ENCODE measurements at places on chromosomes 4 and X.

DNA sequence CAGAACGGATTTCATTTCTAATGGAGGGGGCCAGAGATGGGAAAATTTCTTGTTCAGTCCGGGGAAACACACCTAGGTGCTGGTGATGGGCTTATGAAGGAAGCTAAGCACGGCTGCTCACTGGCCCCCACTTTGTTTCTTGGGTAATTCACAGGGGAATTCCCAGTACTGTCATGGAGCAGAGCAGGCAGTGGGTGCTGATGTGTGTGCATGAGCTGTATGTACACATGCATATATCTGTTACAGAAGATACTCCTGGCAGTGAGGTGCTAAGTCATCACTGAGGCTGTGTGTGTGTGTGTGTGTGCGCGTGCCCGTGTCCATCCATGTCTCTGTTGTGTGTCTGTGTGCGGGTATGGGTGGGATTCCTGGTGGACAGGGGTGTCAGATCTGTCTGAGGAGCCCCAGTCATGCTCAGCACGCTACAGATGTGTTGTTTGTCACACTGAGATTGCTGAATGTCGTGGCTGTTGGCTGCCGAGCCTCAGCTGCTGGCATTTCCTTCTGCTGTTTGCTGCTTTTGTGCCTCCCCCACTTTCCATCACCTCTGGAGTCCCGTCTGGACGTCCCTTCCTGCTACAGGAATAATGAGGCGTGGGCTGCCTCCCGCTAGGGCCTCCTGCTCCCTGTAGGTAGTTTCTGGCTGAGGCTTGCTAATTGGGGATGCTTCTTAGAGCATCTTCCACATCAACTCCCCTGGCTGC lies 53.3 kb downstream of the JADE1 start:
- peak; percentile 25 for DNase-seq

DNA sequence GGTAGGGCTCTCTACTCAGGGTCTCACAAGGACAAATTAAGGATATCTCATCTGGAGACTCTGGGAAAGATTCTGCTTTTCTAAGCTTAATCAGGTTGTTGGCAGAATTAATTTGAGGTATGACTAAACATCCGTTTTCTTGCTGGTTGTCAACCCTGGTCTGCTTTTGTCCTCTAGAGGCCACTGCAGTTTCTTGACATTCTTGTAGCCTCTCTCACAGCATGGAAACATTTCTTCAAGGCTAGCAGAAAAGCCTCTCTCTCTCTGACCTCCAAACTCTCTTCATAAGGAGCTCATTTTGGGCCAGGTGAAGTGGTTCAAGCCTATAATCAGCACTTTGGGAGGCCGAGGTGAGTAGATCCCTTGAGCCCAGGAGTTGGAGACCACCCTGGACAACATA lies 749.5 kb upstream of the PCDH7 start:
- DNase-seq, result no peak

DNA sequence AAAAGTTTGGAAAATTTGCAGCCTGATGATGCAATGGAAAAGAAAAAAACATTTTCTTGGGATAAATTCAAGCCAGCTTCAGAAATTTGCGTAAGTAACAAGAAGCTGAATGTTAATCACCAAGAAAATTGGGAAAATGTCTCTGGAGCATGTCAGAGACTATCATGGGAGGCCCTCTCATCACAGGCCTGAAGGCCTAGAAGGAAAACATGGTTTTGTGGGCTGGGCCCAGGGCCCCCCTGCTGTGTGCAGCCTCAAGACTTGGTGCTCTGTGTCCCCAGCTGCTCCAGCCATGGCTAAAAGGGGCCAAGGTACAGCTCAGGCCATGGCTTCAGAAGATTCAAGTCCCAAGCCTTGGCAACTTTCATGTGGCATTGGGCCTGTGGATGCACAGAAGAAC lies 1049.8 kb upstream of the GRIA3 start:
- no peak for DNase-seq

DNA sequence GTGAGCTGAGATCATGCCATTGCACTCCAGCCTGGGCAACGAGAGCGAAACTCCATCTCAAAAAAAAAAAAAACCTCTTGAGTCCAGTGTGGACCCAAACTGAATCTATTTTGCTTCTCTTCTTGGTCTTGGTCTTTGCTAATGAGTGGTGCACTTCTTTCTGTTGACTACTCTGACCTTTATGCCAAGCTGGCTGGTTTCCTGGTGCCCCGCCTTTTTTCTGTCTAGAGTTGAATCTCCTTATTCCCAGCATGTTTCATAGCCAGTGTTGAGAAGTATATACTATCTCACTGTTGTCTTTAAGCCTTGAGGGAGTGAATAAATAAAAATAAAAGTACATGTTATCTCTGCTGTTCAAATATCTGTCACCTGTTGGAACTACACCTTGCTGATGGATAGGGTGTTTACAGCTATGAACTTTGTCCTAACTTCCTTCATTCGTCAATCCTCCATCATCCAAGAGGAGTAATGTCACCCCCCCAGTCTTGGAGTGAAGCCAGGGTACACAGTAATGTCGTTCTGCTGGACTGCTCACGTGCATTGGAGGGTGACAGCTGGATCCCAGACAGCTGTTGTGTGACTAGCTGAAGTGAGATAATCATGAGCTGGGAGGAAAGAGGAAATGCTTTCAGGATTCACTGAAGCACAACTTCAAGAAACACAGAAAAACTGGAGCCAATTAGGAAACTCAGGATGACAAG lies 99.3 kb upstream of the PRKG2 start:
- no peak for DNase-seq

DNA sequence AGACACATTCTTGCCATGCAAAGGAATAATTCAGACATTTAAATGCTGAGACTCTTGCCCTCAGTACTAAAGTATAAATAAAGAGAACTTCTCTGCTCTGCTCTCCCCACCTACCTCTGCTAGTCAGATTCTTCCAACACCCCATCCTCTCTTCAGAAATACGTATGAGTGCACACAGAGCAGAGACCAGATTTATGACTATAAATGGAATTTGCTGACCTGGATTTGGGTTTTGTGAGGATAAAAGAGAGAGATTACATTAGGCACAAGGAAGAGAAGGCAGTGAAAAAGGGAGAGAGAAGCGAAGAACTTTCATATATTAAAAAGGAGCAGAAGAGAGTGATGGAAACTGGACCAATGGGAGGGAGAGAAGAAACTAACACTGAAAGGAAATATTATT lies 87.6 kb upstream of the EXOC1L start:
- no peak for DNase-seq

GRCh38 chr4:147843162-147843561 lies 111.3 kb downstream of the ARHGAP10 start:
- no peak for DNase-seq

DNA sequence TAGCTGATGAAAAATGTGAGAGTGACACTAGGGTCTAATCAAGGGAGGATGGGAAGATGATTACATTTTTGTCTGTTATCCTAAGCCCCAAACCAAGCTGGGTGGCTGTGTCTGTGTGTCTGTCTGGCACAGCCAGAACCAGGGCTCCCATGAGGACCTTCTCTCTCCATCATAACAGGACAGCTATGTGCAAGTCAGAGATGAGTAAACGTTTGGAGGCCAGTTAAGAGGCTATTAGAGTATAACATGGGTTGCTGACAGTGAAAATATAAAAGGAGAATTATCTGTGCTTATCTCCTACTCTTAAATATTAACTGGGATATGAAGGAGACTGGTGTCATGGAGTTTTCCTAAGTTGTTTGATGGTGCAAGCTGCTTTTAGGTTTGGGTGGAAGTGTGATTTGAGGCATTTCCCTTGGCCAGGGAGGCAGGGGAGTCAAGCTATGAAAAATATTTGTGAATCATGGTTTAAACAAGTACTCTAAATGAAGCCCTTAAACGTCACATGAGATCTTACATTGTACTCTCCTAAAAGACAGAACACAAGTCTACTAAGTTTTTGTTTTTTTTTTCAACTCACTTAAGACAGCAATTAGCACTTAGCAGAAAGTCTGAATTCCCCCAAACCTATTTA lies 156.2 kb downstream of the ENOX2 start:
- DNase-seq, result no peak

DNA sequence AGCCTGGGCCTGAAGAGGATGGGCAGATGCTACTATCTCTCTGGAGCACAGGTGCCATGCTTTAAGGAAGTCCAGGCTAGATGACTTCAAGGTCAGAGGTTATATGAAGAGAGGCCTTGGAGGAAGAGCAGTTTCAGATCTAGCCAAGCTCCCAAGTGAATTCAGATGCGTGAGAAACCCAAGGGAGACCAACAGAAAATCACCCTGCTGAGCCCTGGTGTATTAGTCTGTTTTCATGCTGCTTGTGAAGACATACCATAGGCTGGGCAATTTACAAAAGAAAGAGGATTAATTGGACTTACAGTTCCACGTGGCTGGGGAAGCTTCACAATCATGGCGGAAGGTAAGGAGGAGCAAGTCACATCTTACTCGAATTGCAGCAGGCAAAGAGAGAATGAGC lies 47.8 kb upstream of the LGI2 start:
- no peak for DNase-seq

- no peak for DNase-seq
Measured at GRCh38 chr4:142095886-142096605, 459.7 kb downstream of the IL15 start.

- no peak for DNase-seq
Measured at GRCh38 chr4:17336069-17336468, 175.8 kb downstream of the QDPR start.

- no peak for DNase-seq
Measured at GRCh38 chr4:41696763-41697162, 51.8 kb downstream of the PHOX2B start.

- DNase-seq, result no peak
Measured at GRCh38 chrX:124035657-124036056, 74.2 kb downstream of the STAG2 start.

- DNase-seq, result no peak
Measured at GRCh38 chrX:26649534-26649933, 433.6 kb downstream of the MAGEB5 start.

DNA sequence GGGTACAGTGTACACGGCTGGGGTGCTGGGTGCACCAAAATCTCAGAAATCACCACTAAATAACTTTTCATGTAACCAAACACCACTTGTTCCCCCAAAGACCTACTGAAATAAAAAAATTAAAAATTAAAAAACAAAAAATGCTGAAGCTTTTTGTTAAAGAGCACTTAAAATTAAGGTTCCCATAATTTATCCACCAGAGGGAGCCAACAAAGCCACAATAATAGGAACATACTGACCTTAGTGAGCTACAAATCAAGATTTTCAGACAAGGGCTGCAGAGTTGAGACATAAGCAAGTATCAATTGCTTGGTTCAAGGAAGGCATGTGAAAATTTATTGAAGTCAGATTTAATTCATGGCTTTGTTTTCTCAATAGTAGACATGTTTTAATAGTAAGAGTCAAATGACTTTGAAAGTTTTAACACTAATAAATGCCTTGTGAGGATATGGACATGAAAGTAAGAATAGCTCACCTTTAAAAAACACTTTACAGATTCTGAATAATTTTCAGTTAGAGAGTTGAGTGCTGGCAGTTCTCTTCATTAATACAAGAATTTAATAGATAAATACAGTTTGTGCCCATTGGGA lies 43.0 kb upstream of the SCOC start:
- no peak for DNase-seq

DNA sequence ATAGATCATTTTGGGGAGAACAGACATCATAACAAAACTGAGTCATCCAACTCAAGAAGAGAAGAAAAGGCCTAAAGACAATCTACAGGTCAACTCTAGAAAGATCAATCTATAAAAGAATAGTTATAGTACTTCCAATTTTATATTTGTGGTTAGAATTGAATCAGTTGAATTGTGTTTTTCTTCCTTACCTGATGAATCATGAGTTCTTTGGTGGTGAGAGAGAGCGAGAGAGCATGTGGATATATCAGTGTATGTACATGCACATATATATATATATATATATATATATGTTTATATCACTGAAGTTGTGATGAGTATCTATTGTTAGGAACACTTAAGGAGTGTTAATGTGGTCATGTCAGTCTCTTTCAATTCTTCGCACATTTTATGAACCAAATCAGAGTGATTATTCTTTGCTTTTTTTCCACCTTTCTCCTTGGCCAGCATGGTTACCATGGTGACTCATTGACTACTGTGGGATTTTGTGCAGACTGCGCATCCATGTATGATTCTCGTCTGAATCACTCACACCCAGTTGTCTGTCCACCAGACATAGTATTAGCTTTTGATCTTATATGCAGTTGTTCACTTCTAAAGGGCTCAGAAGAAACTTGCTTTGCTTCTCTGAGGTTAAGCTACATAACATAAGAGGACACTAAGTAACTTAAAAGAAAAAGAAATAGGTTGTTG lies 90.4 kb upstream of the RAB40AL start:
- DNase-seq, result no peak

- DNase-seq, result peak; percentile 2
Measured at GRCh38 chr4:2246384-2247127, 4.6 kb upstream of the HAUS3 start.

DNA sequence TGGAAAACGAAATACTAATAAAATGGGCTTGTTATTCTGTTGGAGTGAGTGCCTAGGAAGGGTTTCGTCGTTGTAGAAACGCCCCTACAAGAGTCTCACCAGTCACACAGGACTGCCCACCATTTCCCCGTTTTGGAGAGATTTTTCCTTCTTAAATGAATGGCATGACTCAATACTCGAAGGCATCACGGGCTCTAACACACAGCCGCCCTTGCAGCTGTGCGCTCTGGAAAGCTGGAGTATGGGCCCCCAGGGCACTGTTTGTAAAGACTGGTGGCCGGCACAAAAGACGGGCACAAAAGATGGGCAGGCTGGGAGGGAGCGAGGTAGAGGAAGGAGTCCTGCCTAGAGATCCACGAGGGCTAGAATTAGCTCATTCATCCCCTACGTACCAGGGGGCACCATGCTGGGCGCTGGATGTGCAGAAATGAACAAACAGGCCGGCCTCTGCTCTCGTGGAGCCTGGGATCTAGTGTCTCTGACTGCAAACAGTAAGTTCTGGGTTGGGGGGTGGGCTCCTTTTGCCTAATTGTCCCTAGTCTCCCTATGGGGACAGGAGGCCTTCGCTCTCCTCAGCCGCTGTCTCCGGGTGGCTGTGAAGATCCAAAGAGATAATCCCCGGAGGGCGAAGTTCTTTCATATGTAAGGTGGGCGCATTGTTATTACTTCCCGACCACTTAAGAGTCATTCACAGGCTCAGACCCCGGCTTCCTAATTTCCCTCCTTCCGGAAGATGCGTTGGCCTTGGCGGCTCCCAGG lies 1.0 kb upstream of the SFRP2 start:
- DNase-seq, result no peak

GRCh38 chr4:175947117-175947722 lies 118.4 kb upstream of the WDR17 start:
- no peak for DNase-seq

DNA sequence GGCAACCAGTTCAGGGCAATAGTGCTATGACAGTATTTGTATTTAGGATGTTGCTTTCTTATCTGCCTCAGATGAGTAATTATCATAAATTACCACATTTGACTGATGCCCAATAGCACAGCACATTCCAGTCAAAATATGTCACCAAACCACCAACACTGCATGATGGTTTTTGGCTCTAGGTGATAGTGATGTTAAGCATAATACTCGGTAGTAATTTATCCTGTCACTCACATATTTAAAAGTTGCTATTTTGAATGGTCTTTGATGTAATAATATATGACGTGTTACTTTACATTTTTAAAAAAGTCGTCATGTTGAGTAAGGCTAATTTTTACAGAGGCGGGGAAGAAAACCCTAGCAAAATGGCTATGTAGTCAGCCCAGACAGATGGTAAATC lies 42.5 kb downstream of the UNC5C start:
- DNase-seq, result no peak

Data from CD4-positive, alpha-beta T cell treated with Interleukin-17A for 4 hours (primary cell).